Amniotic stem cell (primary cell): ENCODE measurements at places on chromosomes 11 and 22.

DNA sequence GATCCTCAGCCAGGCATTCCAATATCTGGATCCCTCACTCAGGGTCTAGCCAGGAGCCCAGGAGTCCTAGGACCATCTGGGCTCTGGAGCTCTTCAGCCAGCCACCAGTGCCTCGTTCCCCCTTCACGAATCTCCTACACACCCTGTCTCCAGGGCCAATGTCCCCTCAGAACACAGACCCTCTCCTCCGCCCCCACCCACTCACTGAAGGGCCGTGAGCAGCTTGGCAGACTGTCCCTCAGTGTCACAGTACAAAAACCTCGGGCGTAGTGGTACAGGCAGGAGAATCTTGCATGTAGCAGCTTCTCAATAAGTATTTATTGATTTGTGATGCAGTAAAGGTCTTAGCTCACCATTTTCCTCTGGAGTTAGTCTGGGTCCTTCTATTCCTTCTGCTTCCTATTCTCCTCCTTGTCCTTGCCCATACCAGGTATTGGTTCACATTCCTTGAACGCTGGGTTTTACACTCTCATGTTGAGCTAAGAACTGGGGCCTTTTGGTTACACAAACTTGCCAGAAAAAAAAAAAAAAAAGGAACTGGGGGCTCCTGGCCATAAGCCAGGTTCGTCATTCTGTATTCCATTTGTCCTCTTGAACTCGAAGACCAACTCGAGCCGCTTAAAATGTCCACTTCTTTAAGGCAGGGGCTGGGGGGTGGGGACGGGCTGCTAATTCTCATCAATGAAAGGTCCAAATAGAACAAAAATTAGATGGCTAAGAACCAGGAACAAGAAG lies 2.3 kb downstream of the CXCR5 start:
- no peak for DNase-seq

DNA sequence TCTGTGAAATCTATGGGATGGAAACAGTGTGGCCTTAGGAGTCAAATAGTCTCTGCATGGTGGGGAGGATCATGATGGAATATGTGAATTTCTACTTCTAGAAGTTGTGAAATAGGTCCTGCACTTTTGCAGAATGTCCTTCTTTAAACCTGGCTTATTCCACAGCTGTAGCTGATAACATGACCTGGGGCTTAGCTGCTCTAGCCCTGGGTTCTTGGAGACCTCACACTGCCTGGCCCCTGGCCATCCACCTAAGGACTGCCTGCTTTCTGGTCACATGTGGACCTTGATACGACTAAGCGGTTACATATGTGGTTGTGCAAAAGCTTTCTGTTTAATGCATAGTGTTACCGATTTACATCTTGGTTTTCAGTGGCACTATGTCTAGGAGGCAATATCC lies 88.2 kb downstream of the SWAP70 start:
- DNase-seq = no peak

DNA sequence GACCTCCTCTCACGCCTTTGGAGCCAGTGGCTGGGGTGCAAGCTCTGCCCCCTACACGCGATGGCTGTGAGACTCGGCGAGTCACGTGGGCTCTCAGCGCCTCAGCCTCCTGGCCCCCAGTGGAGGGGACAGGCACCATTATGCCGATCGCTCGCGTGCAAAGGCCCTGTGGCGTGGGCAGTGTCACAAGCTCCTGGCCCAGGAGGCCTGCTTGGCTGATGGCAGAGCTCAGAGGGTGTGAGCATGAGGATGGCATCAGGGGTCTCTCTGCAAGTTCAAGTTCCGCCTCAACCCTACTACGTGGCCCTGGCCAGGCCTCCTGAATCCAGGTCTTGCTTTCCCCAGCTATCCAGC lies 90.8 kb upstream of the KCNQ1OT1 start:
- no peak for DNase-seq

DNA sequence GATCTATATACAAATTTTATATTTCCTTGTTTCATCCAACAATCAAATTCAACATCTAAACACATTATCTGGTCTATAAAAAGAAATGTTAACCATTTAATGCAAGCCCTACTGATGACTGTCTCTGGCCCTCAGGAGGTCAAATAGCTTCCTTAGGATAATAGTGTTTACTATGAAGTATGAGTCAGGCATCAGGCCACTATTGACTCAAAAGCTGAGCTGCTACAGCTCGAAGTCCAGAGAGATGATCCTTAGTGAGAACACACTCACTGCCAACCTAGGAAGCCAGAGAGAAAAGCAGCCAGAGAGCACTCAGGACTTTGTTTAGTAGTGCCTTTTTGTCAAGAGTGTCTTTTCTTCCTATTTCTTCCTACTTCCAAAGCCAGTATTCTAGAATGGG lies 171.8 kb downstream of the SOX6 start:
- peak; percentile 37 for DNase-seq

- no peak for DNase-seq
Measured at GRCh38 chr22:47027766-47028165, 265.3 kb downstream of the TBC1D22A start.

GRCh38 chr11:35257281-35257680 lies 118.3 kb downstream of the CD44 start:
- no peak for DNase-seq

- DNase-seq = no peak
Measured at GRCh38 chr11:45054956-45055355, 91.5 kb upstream of the PRDM11 start.

GRCh38 chr22:24806663-24807001 lies 621 bp downstream of the SGSM1 start:
- DNase-seq = no peak

DNA sequence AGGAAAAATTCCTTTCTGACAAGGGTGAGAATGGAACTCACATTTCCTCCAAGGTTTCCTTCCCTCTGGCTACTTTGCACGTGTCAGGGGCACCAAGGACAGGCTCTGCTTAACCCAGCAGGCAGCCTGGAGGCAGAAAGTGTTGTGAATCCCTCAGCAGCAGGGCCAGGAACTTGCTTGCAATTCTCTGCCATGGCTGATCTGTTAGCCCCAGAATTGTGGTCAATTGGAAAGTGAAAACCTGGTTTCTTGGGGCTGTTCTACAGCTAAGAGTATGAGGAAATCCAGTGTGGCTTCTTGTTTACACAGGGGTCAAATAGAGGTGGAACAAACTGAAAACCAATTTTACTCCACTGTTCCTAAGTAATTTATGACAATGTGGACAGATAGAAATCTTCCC lies 38.3 kb upstream of the CEP295 start:
- DNase-seq = no peak

GRCh38 chr11:61797263-61797944 lies 4.7 kb downstream of the FEN1 start:
- DNase-seq = peak; percentile 61

DNA sequence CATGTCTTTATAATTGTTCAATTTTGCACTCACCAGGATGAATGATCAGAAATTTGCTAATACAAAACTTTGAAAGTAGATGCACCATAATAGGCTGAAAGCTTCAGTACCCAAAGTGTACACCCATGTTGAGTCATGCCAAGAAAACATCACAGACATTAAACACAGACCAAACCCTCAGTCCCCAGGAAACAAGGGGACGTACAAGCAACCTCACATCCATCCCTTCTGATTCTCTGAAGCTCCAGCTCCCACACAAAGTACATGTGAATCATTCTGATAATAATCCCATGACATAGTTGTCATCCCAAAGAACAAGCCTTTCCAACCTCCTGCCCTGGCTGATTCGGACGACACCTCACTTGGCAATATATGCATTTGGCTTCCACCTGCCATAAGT lies 183.8 kb downstream of the SNX19 start:
- DNase-seq = no peak

DNA sequence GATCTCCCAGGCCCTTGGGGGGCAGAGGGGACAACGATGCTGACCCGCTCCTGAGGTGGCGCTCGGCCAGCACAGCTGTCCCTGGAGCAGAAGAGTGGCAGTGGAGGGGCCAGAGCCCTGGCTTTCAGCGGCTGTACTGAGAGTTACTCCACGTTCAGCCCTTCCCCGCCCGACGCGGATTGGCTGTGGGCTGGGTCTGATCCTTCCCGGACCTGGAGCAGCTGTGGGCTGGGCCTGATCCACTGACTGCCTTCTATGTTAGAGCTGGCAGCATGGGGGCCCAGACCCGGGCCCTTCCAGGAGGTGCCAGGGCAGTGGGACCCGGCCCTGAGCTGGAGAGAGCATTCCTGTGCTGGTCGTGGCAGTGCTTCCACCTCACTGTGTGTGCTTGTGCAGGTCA lies 27.8 kb downstream of the YWHAH start:
- DNase-seq = no peak

- peak; percentile 21 for DNase-seq
Measured at GRCh38 chr22:30830907-30831306, 136.2 kb downstream of the OSBP2 start.

DNA sequence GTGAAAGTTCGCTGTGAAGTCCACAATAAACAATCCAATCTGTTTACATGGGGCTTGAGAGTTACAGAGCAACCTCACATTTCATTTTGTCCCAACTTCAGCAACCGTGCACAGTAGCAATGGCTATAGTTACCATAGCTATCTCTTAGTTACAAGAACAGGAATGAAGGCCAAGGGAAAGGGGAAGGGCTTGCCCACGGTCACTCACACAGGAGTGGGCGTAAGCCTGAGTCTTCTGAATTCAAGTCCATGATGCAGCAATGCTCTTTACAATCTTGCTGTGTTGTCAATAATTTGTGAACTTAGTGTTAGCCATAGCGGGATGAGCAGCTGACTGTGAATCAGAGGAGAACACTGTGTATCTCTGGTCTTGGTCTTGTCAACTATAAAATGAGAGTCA lies 102.9 kb downstream of the ADAMTS15 start:
- DNase-seq = no peak

DNA sequence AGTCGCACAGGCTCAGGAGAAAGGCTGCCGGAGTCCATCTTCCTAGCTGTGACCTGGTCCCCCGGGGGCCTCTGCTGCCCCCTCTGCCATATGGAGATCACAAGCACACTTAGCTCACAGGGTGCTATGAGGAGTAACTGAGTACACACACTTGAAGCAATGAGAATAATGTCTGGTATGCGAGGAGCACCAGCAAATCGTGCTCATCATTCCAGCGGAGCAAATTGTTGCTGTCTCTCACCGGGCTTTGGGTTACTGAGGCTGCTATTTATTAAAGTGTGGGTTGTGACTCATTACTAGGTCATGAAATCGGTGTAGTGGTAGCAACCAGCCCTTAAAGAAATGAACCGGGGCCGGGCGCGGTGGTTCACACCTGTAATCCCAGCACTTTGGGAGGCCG lies 48.1 kb upstream of the EIF3D start:
- DNase-seq = peak; percentile 46

DNA sequence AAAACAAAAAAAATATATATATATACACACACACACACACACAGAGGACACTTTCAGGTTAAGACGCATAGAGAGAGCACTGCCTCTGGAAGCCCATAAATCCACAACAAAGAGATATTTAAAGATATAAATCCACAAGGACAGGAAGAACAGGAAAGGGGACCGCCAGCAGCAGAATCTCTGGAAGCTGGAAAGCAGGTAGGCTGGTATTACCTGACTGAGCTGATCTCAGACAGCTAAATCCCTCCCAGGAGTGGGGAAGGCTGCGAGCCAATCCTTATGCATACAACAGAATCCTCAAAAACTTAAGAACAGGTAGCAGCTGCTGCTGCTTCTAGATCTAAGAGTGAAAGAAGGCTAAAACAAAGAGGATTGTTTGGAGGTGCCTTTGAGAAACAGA lies 1.8 kb upstream of the MCAT start:
- no peak for DNase-seq

DNA sequence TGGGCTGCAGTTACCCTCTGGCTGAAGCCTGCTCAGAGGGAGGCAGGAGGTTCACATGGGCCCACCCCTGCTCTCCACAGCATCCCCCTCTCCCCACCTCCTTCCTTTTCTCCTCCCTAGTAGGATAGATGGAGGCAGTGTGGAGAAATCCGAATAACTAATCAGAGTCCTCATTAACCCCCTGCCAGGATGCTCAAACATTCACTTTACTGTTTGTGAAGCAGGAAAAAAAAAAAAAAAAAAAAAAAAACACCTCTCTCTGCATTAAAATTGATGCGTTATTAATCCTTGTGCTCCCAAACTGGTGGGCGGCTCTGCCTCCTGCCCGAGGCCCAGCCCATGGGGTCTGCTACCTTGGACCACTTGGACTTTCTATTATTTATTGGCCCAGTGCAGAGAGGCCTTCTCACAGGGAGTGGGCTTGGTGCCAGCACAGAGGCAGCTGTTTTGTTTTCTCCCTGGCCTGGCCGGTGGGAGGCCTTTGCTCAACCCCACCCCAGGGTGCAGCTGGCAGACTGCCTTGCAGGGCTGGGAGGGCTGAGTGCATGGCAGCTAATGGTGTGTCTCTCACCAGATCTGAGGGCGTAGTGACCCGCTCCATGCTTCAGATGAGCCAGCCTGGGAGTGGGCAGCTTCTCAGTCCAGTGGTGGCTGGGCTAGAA lies 150.7 kb downstream of the PKNOX2 start:
- DNase-seq = no peak

DNA sequence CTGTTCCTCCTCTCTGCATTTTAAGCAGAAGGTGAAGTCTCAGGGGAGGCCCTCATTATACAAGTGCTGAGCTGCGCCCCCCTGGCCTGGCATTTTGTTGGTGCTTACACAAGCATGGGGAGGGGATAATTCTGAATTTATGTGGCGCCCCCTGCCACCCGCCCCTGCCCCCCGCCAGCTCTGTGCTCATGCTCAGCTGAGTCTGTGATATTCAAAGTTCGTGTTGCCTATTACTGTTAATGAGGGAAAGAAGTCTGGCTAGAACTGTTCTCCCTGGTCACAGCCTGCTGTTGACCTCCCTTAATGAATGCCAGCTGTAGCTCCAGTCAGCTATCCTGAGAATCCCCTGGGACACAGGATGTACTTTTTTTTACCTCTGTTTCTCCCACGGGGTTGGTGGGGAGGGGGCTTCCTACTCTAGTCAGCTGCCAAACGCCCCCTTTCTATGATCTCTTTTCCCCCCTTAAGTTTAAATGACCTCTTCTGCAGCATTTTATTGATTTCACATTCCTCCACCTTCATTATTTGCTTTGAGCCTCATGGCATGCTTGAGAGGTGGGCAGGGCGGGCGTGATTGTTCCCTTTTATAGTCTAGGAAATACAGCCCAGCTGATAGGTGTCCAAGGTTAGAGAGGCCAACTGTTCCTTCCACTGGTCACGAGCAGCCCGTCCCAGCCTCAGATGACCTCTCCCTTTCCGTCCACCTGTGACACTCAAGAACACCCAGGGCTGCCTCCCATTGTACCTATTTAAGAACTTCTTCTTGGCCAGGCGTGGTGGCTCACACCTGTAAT lies 12.2 kb downstream of the USP2 start:
- DNase-seq = no peak

GRCh38 chr11:75884321-75884720 lies 69.3 kb downstream of the UVRAG start:
- DNase-seq = no peak

GRCh38 chr11:76666408-76666807 lies 4.1 kb downstream of the LRRC32 start:
- DNase-seq = no peak

- DNase-seq = no peak
Measured at GRCh38 chr11:61885166-61885778, 6.1 kb downstream of the FADS3 start.

DNA sequence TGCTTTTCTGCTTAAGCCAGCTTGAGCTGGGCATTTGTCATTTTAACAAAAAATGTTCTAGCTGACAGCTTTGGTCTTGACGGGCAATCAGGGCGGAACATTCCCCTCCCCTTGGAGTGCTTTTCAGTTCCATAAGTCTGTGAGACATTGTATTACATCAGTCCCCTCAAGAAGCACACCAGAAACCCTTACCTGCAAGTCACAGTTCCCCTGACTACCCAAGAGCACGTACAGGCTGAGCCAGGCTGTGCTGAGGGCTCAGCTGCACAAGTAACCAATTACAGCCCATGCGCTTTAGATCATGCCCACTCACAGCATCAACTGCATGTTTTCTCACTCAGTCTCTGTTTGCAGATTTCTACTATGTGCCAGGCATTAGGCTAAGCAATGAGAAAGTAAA lies 19.1 kb downstream of the HIRA start:
- no peak for DNase-seq
